MV-4-11 (cell line): ENCODE measurements at places on chromosomes 5 and 9.

DNA sequence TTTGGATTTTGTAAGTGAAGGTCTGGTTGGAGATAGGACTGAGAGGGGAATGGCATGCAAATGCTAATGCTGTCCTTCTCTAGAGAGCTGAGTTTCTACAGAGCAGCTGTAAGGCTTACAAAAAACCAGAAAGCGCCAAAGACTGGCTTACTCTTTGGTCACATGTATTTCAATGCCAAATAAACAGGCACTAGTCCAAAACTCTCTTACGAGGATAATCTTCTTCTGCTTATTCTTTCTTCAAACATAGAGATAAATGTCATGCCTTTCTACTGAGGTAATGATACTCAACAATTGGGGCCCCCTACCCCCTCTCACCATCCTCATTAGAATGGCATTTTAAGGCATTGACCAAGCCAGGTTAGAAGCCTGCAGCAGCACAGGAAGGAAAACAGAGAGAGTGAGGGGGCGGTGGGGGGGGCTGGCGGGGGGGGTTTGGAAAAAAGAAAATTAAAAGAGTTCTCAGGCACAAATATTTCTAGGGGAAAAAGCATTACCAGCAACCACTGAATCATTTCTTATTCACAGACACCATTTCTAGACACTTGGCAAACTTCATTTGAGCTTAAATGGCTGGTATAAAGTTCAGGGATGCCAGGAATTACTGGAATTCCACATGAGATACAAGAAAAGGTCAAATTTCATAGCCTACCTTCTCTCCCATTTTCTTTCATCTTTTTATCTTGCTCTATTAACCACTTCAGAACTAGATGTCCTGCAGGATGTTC, 34.0 kb downstream of the PUM3 start:
- no peak for DNase-seq

- no peak for DNase-seq
Observed at GRCh38 chr5:158943057-158943456, 156.7 kb downstream of the EBF1 start.

GRCh38 chr9:5718296-5719032, 89.6 kb downstream of the RIC1 start:
- DNase-seq, result no peak

DNA sequence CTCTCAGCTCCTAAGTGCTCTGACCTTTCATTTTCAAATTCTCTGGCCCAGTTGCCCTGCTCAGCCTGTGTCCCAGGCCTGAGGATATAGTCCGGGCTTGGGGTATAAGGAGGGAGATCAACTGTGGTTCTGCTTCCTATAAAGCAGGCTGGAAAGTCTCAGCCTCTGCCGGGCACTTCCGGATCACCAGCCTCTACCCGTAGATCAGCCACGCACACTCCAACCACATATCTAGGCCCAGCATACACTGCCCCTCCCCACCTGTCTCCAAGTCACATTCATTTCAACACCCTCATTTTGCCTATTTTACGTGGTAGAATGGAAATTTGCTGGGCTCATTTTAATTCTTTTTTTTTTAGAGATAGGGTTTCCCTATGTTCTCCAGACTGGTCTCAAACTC, 3.1 kb downstream of the ZER1 start:
- DNase-seq, result no peak

DNA sequence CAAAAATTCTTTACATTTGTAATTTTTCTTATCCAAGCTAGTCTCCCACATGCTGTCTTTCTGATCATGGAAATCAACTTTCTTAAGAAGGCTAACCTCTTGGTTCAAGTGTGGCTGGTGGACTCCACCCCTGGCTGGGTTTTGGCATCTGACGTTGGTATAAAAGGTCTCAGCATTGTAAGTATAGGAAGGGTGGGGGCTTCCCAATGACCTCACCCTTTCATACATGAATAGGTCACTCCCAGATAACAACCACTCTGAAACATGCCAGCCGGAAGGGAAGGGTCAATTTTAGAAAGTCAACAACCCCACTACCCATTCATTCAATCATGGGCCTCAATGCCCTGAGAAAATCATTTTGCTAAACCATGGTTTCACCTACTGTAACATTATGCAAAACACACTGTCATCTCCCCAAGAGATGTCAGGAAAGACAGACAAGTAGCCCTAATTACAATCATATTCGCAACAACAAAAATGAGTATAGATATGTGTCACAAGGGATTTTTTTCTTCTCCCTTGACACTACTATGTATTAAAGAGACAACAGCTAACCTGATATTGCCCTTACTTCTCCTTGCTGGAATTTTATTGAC, 31.9 kb upstream of the PCSK5 start:
- no peak for DNase-seq

- DNase-seq, result no peak
Observed at GRCh38 chr9:90459321-90459720, 183.3 kb downstream of the DIRAS2 start.

- no peak for DNase-seq
Observed at GRCh38 chr5:179564526-179564925, 14.2 kb downstream of the RUFY1 start.

DNA sequence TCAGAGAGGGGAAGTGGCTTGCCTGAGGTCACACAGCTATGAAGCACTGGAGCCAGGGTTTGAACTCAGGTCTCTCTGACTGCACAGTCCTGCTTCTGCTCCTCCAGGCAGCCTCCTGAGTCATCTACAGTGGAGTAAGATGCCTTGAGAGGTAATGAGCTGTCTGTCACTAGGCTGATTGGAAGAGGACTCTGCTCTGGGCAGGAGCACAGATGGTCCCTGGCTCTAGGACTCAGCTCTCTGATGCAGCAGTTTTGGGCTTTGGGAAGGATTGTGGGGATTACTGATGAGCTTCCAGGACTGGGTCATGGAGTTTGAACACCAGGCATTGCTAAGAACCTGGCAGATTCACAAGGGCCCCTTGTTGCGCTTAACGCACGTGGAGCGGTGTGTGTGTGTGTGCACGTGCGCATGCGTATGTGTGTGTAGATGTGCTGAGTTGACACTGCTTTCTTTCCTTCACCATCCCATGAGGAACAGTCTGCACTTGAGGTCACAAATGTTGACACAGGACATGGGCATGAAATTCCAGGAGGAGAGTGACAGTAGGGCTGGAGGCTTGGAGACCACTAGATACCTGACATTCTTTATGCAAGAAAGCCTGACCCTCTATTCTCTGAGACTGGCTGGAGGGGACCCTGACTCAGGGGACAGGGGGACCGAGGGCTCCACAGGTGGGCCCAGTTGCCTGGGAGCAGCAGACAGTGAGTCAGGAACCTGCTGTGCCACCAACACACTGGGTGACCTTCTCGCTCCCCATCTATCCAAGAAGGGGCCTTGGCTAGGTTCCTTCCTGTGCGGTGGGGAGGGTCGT, 170.5 kb downstream of the RGS3 start:
- peak; percentile 2 for DNase-seq

DNA sequence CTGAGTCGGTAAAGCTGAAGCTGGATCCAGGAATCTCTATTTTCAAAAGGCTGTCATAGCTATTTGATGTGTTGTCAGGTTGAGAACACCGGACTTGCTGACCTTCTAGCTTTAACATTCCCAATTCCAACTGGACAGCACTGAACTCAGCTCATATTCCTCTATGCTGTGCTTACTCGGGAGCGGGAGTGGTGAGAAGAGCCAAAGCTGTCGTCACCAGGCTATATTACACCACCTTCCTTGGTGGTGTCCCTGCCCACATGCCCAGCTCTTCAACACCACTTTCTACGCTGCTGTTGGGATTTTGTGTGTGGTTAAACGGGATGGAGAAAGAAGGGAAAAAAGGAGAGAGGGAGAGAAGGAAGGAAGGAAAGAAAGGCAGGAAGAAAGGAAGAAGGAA, 653.6 kb downstream of the RAB3C start:
- no peak for DNase-seq

DNA sequence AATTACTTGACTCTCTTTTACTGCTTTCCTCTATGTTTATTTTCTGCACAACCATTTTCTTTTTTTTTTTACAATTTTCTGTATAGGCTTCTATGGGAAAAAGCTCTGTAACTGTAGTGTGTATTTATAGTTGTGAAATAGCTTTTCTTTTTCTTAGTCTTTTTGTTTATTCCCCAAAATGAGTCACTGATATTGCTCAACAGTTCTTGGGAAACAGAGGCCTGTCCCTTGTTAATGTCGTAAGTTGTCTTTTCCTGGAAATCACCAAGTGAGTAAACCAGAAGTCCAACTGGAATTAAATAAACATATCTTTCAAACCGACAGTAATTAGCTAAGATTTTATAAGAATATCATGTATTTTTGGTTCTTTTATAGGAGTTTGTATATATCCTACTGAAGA, 325.1 kb upstream of the PRR16 start:
- DNase-seq, result peak; percentile 95

GRCh38 chr9:124306098-124306735, 48.5 kb downstream of the NEK6 start:
- peak; percentile 20 for DNase-seq

- no peak for DNase-seq
Observed at GRCh38 chr9:128690684-128691034, 1.6 kb downstream of the SET start.

- no peak for DNase-seq
Observed at GRCh38 chr9:8926461-8926860, 1126.9 kb upstream of the DMAC1 start.

DNA sequence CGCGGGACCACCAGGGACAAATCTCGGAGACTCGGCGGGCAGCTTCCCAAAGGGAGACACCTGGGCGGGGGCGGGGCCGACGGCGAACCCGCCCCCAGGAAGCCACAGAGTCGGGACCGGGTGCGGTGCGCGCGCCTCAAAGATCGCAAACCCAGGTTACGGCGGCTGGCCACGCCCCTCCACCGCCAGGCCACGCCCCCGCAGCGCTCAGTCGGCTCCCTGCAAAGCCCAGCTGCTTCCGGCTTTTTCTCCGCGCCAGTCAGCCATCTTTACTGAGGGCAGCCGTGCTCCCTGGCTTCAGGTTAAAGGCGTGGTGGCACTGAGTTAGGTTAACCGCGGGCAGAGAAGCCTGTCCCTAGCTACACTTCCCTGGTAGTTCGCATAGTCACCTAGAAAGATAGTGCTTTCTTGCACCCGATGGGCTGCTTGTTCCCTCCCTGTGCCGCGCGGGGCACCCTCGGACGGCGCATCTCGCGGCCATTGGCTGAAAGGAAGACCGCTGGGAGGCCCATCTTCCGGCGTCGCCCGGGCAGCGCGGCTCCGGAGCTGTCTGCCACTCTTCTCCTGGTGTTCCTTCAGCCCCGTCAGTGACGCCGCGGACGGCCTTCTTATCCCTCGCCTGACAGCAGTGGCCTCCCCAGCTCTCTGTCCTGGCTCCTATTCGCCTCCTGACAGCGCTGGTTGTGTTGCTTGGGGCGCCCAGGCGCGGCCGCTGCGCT, at the start of gene TBC1D2:
TBC1D2 (minus strand) TSS at position 72 of the 719 bp plus-strand sequence. CDS start 108 bp downstream, outside the sequence.
- peak; percentile 94 for DNase-seq

GRCh38 chr5:80921026-80921425, 39.1 kb upstream of the RASGRF2 start:
- no peak for DNase-seq

- no peak for DNase-seq
Observed at GRCh38 chr9:98321269-98321668, 65.8 kb upstream of the TBC1D2 start.

DNA sequence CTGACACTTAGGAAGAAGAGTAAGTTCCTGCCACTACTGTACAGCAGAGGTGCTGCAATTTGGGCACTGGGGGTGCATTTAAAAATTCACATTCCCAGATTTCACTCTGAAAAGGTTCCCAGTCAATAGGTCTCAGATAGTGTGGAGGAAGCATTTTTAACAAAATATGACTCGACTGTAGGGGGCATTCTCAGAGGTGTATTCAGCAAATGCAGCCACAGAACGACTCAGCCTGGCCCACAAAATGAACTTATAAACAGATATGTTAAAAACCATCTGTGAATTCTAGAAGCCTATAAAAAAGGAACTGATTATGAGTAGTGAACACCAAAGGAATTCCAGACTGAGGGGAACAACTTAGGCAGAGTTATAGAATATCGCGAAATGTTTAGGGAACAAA, 31.1 kb downstream of the MLLT3 start:
- no peak for DNase-seq
